ENCODE measurements at places on chromosomes 2 and 18.
A peak's percentile ranks its signal among the peaks of the same experiment; 100 is the strongest.

- DNase-seq, result peak; percentile 91
These were observed 160.0 kb upstream of the PGAP1 start for GRCh38 chr2:197086500-197086899.

DNA sequence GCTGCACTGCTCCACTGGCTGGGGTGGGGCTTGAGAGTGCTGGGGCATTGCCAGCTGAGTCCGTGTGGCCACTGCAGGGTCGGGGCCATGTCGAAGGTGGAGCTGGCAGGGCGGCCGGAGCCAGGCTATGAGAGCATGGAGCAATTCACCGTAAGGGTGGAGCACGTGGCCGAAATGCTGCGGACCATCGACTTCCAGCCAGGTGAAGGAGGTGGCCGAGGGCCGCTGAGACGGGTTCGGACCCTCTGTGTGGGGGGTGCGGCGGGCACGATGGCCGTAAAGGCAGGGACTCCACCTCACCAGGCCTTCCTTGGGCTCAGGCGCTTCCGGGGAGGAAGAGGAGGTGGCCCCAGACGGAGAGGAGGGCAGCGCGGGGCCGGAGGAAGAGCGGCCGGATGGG, 2.1 kb downstream of the UCN start:
- DNase-seq, result no peak

DNA sequence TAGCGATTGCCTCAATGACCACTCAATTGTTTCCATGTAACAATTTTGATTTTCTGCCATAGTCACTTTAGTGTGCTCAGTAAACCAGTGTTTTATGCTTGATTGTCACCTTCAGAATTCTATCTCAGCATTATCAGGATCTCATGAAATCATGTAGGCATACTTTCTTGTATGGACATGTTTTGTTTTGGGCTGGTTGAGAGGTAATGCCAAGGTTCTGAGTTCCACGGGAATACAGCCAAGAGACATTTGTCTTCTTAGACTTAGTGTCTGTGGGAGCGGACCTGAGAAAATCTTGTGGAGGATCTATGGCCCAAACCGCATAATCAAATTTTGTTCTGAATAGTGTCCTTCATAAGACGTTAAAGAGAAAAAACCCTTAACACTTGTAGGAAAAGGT, 10.2 kb downstream of the MSTN start:
- no peak for DNase-seq

DNA sequence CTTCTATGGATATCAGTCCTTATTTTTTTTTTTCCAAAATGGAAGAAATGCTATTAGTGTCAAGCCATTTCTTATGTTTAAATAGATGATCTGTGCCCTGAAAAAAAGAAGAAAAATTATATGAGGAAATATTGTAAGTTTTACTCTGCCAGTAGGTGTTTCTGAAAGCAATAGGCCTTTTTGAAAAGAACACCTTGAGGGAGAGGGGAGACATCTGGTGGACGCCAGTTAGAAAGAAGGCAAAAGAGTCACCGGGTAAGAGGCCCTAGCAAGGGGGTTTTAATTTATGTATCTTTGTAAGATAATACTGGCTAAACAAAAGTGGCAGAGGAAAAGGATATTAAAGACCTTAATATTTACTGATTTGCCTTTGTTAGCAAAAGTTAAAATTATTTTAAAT, 56.1 kb downstream of the DYNAP start:
- peak; percentile 3 for DNase-seq

- DNase-seq, result no peak
These were observed 277.1 kb upstream of the NRP2 start for GRCh38 chr2:205405194-205405593.

DNA sequence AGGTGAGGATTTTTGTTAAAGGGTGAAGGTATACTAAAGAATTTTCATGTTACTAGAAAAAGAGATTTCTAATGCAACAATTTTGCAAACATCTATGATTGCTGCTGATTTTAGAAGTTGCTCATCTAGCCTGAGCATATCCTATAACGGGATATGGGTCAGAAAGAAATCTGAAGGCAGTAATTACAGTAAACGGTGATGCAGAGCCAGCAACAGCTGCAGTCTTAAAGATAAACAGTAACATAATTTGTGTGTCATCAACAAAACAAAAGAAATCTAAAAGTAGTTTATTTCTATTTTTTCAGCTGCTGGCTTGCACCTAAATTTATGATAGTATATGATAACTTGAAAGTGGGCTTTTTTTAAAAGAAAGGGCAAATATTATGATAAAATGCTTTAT, 215.7 kb downstream of the SLC4A10 start:
- no peak for DNase-seq

- no peak for DNase-seq
These were observed 182.6 kb downstream of the FSIP2 start for GRCh38 chr2:185921048-185921756.

- DNase-seq, result peak; percentile 66
These were observed 996 bp downstream of the TGFBRAP1 start for GRCh38 chr2:105328281-105329196.

DNA sequence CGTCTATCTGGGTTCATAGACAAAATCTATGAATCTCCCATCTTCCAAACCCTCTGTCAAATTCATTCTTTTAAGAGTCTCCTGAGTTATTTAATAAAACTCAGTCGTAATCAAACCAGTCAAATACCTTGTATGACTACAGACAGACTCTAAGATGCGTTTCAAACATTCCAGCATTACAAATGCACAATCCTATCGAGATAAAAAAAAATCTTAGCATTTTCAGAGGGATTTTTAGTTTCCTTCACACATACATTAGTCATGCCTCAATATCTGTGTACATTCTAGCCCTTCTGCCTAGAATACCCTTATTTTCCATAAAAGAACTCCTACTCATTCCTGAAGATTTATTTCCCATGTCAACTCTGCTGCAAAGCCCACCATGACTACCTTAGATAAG, 96.5 kb downstream of the CSRNP3 start:
- DNase-seq, result no peak

GRCh38 chr18:41501848-41502247, 453.2 kb upstream of the PIK3C3 start:
- DNase-seq, result no peak

GRCh38 chr2:15622614-15623480, 31.2 kb downstream of the DDX1 start:
- no peak for DNase-seq

GRCh38 chr2:153499439-153499838, 20.9 kb upstream of the RPRM start:
- DNase-seq, result no peak

DNA sequence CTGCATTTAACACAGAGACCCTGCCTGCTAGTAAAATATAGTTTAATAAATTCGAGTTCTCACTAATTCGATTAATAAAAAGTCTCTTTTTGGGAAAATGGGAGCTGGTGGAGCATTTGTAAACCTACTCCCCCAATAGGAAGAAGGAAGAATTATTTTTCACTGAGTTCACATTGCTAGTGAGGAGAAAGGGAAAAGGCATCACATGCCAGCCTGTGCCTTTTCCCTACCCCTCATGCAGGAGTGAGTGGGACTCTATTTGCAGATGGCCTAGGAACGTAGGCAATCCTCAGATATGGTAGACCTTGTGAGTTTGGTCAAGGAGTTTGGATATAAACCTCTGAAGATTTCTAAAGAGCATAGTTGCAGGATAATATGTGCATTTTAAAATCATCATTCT, 218.4 kb upstream of the TRIB2 start:
- no peak for DNase-seq

- DNase-seq, result no peak
These were observed 807.9 kb downstream of the EPHA4 start for GRCh38 chr2:220764171-220764570.

GRCh38 chr2:28406276-28407096, 13.8 kb downstream of the FOSL2 start:
- DNase-seq, result peak; percentile 94

DNA sequence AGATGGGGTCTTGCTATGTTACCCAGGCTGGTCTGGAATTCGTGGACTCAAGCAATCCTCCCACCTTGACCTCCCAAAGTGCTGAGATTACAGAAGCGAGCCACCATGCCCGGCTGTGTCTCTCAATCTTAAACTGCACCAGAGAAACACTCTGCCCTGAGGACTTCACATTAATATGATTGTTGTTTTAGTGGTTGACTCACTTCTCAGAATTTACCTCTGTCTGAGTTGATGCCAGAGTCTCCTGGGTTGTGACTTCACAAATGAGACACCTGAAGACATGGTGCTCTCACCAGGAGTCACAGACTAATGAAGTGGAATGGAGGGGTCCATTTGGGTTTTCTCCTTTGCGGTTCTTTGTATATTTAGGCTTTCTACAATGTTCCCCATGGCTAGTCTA, 61.0 kb upstream of the TGIF1 start:
- no peak for DNase-seq

GRCh38 chr2:187500585-187501359, 52.7 kb upstream of the CALCRL start:
- DNase-seq, result peak; percentile 8

DNA sequence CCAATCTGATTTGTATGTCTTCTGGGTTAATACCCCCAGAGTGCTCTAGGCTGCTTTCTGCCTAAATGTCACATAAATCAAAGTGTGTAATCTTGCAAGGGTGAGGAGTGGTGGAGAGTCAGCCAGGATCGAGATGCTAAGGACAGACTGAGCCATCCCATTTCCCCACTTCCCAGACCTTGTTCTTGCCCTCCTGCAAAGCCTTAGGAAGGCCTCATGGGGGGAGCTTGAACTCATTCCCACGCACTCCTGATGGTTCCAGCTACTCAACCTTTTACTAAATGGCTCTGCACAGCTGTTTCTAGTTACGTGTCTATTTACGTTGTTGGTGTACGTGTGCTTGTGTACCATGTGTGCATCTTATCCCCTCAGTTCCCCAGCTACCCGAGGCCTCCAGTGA, 423.6 kb upstream of the TNP1 start:
- DNase-seq, result no peak

DNA sequence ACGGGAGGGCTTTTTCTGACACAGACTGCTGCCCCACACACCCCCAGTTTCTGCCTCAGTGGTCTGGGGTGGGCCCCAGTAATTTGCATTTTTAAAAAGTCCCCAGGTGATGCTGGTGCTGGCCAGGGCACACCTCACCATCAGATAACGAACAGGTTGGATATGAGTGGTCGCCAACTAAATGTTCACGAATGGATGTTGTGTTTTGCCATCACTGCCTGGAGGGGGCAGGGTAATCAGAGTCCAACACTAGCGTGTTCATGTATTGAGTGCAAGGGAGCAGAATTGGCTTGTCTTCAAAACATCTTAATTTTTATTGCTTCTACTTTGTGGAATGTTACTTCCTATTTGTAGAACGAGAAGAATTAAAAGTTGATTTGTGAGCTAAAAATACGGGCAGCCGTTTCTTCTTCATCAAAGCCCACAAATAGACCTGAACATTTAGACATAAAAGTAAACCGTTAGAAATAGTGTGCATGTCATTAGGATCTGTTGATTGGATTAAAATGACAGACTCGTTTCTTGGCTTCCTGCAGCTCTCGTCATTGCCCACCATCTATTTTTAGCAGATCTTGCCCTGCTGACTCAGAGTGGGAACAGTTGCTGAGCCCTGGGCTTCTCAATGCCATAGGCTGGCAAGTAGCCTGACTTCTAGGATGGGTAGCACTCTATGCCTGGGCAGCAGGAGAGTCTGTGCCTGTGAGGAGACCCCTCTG, 45.2 kb downstream of the NCK2 start:
- peak; percentile 69 for DNase-seq

GRCh38 chr2:42859791-42860190, 67.4 kb upstream of the HAAO start:
- no peak for DNase-seq

DNA sequence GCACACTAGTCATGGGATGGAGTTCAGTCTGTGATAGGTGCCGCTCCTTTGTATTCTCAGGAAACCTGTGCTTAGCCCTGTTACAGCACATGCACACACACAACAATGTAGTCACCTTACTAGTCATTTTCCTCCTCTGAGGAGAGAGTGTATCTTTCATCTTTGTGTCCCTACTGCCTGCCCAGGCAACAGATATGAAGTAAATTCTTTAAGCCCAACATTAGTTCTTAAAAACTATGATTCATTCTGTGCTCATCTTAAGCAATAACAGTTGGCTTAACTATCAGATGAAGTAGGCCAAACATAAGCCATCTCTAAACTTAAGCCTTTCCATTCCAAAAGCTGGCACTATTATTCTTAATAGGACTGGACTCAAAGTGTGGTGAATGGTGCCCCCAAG, 186.5 kb downstream of the LNPK start:
- DNase-seq, result no peak

Measured in suppressor macrophage (primary cell).